ENCODE measurements at places on chromosomes 3 and 15. TPM values are rescaled to one million over a fixed set of nuclear protein-coding genes. Genes with fewer than 3 reads are reported as not detected.

- no peak for DNase-seq
These were observed 98.1 kb downstream of the LRRK1 start for GRCh38 chr15:101017093-101017754.

DNA sequence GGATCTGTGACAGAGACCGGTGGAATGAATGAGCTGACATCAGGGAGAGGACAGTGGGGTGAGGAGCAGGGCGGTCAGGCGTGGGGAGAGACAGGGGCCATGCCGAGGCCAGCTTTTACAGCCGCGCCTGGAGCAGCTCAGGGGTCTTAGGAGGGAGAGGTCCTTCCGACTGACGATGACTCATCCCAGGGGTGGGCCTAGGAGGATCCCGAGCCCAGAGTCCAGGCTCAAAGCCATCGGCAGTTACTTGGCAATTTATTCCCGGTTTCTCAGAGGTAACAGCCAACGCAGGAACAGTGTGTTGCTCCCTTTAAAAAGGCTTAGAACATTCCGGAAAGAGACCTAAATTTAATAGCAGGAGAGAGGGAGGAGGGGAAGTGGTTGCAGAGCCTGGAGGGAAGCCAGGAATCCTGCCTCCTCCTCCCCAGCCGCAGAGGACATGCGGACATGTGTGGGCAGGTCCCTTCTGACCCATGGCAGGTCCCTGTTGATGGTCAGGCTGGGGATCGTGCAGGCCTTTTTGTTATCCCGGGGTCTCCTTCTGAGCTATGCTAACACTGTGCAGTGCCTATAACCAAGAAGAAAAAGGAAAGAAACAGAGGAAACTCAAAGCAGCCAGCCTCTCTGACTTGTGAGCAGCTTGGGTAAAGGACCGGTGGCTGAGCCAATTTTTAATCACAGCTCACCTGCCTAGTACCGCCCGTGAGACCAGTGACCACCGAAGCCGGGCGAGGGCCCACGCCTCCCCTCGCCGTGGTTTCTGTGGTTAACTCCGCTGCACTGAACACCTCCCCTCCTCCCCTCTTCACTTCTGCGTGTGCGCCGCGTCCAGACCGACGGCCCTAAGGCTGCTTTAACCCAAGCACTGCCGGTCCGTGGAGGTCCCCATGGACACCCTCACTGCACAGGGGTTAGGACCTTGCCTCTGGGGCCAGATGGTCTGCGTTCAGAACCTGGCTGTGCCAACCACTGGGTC is 392.4 kb upstream of the PROK2 start:
- DNase-seq = no peak

DNA sequence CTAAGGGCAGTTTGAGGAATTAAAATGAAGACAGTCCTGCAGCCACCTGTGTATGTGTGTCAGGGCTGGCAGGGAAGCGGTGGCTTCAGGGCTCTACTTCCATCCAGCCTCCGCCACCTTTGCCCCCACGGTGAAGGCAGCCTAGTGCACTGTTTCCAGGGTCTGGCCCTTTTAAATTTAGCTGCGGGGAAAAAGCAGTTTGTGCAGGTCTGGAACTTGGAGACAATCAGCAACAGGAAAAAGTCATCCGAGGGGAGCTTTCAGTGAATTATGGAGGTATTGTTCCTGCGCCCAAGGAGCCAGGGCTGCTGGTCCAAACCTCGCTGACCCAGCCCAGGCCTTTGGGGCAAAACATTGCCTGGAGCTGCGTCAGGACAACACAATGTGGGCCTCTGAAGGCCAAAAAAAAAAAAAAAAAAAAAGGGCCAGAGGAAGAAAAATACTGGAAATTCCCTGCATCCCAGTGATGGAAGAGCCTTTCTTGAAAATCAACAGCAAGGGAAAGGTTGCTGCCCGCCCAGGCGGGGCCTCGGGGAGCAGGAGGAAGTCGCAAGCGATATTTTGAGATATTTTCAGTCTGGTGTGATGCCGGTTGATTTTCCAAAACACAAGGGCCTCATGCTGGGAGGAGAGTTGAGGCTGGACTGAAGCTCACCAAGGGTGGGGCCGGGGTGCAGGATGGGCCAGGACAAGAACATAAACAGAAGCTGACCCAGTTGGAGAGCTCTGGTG is 25.5 kb upstream of the FGD5 start:
- DNase-seq = no peak

Gene CFAP100
- not detected for total RNA-seq

- no peak for DNase-seq
These were observed 96.0 kb upstream of the VGLL4 start for GRCh38 chr3:11739706-11740105.
